Activated CD4-positive, alpha-beta T cell treated with anti-CD3 and anti-CD28 coated beads, Interleukin-2, amount 10 ng/mL, durations not matched to agents 24 days and 14 days (primary cell): ENCODE measurements at places on chromosomes 16 and 17.

- no peak for DNase-seq
- peak overlapping the region; percentile 29 for H3K27ac ChIP-seq
- H3K4me3 ChIP-seq: no peak overlapping the region
- H3K36me3 ChIP-seq: no peaks in the 10 kb centered on the region
These were observed 209.4 kb downstream of the SEC14L1 start for GRCh38 chr17:77349976-77350830.

DNA sequence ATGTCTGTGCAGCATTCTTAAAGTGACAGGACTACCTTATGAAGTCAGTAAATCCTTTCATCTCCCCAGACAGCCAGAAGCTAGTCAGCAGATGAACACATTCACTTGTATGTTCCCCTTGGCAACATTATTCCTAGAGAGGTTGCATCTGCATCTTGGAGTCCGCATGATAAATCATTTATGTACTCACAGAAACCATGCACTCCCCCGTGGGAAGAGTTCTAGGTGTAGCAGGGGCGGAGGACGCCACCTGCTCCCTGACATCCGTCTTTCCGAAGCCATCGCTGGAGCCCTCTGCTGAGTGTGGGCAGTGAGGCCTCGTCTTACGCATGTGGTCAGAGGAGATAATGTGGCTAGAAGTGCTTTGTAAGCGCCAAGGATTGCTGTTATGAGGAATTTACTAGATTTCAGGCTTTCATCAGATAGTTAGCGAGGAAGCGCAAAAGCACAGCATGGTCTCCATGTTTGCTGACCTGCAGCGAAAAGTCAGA lies 144.5 kb downstream of the RPTOR start:
- H3K4me1 ChIP-seq: peaks cover 26% of the 10 kb centered on the region
- no peak overlapping the region for H3K4me3 ChIP-seq
- peaks cover 23% of the 10 kb centered on the region for H3K36me3 ChIP-seq

GRCh38 chr17:39706921-39707337 lies 7.1 kb downstream of the ERBB2 start:
- DNase-seq: no peak
- H3K27ac ChIP-seq: peak overlapping the region; percentile 17
- no peaks in the 10 kb centered on the region for H3K36me3 ChIP-seq
- peaks cover 10% of the 10 kb centered on the region for H3K27me3 ChIP-seq
- peak overlapping the region; percentile 28 for H3K4me3 ChIP-seq
- H3K4me1 ChIP-seq: peaks cover 9% of the 10 kb centered on the region

- H3K27ac ChIP-seq: no peak overlapping the region
- peaks cover 24% of the 10 kb centered on the region for H3K27me3 ChIP-seq
- H3K4me1 ChIP-seq: no peaks in the 10 kb centered on the region
These were observed 73.2 kb downstream of the AIPL1 start for GRCh38 chr17:6361733-6362132.

GRCh38 chr17:58316260-58316960 lies 12.2 kb downstream of the TSPOAP1 start:
- no peak overlapping the region for H3K4me3 ChIP-seq
- peaks cover 10% of the 10 kb centered on the region for H3K4me1 ChIP-seq
- peaks cover 39% of the 10 kb centered on the region for H3K36me3 ChIP-seq
- H3K27ac ChIP-seq: no peak overlapping the region
- no peaks in the 10 kb centered on the region for H3K27me3 ChIP-seq

DNA sequence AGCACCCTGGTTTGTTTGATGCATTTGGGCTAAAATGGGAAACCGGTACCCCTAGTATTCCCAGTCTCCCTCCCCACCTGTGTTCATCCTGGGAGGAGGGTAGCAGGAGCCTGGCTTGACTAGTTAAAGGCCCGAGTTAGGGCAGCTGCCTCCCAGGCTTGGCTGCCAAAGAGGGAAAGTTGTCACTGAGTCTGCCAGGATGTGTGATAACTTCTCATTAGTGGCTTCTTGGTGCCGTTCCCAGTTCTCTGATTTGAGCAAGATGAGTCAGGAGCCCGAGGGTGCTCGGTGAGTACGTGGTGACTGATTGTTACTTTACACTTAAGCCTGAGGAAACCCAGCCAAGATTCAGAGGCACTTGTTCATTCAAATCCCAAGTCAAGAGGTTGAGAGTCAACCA lies 2.5 kb downstream of the KRT32 start:
- H3K4me1 ChIP-seq: no peaks in the 10 kb centered on the region
- peaks cover 5% of the 10 kb centered on the region for H3K27me3 ChIP-seq
- no peak for DNase-seq
- no peaks in the 10 kb centered on the region for H3K36me3 ChIP-seq

- H3K27me3 ChIP-seq: no peaks in the 10 kb centered on the region
- H3K4me3 ChIP-seq: no peak overlapping the region
- peaks cover 4% of the 10 kb centered on the region for H3K4me1 ChIP-seq
- no peak for DNase-seq
- no peak overlapping the region for H3K27ac ChIP-seq
These were observed 31.5 kb downstream of the RAB11FIP3 start for GRCh38 chr16:456891-457483.

- DNase-seq: no peak
- no peaks in the 10 kb centered on the region for H3K27me3 ChIP-seq
- no peak overlapping the region for H3K4me3 ChIP-seq
- no peaks in the 10 kb centered on the region for H3K4me1 ChIP-seq
- H3K27ac ChIP-seq: no peak overlapping the region
These were observed 891.8 kb upstream of the SOX9 start for GRCh38 chr17:71229070-71229469.

- no peak for DNase-seq
- H3K4me1 ChIP-seq: peaks cover 23% of the 10 kb centered on the region
- peaks cover 18% of the 10 kb centered on the region for H3K36me3 ChIP-seq
- H3K27me3 ChIP-seq: no peaks in the 10 kb centered on the region
These were observed 93.0 kb downstream of the ANKRD11 start for GRCh38 chr16:89397331-89397861.

- no peak overlapping the region for H3K27ac ChIP-seq
- H3K4me3 ChIP-seq: no peak overlapping the region
- no peak for DNase-seq
- peaks cover 6% of the 10 kb centered on the region for H3K27me3 ChIP-seq
- H3K4me1 ChIP-seq: no peaks in the 10 kb centered on the region
These were observed 15.7 kb upstream of the RNF43 start for GRCh38 chr17:58432806-58433573.

- H3K4me3 ChIP-seq: no peak overlapping the region
- H3K4me1 ChIP-seq: peaks cover 28% of the 10 kb centered on the region
- H3K36me3 ChIP-seq: peaks cover 9% of the 10 kb centered on the region
- H3K27me3 ChIP-seq: no peaks in the 10 kb centered on the region
These were observed 3.0 kb upstream of the QPRT start for GRCh38 chr16:29675811-29676643.

DNA sequence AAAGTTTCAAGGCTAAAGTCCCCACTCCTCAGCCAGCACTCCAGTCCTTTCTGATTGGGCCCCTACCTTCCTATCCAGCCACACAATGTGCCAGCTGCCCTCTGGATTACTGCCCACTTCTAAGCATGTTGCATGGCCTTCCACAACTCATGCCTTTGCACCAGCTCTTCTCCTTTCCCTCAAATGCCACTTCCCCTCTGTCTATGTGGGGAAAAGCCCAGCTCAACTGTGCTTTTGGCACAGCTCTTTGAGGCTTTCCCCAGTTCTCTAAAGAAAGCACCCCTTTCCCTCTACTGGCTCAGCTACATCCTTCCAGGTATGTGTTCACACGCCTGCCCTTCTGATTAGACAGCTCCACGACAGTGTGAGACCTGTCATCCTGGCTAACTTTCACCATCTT lies 18.5 kb downstream of the GTF3C1 start:
- no peaks in the 10 kb centered on the region for H3K27me3 ChIP-seq
- no peak for DNase-seq
- H3K27ac ChIP-seq: no peak overlapping the region

DNA sequence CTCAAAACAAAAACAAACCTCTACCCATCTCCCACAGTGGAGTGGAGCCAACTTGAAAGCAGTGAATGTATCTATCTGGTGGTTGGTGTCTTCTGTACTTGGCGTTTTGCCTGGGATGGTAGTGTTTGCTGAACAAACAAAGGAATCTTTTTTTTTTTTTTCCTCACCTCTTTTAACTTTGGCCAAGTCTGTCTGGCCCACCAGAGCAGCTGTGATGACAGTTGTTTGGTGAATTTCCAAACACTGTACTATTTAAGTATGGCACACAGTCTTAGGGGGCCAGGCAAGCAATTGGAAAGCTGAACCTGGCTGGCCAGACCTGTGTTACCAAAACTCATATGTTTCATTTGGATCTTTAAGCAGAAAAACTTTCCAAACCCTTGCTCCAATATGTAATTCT lies 101.8 kb upstream of the CDH13 start:
- no peaks in the 10 kb centered on the region for H3K27me3 ChIP-seq
- DNase-seq: no peak
- H3K4me1 ChIP-seq: no peaks in the 10 kb centered on the region
- no peak overlapping the region for H3K4me3 ChIP-seq
- no peak overlapping the region for H3K27ac ChIP-seq

DNA sequence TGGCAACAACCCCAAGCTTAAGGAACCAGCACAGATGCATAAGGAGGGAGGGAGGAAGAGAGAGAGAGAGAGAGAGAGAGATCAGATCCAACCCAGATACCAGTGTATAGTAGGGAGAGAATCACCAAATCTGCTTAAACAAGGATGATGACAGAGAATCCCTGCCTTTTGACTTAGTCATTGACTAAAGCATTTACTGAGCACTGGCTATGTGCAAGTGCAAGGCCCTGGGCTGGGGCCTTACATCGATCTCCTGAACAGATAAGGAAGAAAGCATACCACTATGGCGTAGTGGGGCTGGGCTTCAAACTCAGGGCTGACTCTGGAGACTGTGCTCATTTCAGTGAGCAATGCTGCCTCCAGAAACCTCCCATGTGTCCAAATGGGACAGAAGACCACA lies 15.8 kb downstream of the TSNAXIP1 start:
- no peaks in the 10 kb centered on the region for H3K4me1 ChIP-seq
- no peak overlapping the region for H3K4me3 ChIP-seq
- H3K36me3 ChIP-seq: peaks cover 5% of the 10 kb centered on the region
- H3K27ac ChIP-seq: no peak overlapping the region

DNA sequence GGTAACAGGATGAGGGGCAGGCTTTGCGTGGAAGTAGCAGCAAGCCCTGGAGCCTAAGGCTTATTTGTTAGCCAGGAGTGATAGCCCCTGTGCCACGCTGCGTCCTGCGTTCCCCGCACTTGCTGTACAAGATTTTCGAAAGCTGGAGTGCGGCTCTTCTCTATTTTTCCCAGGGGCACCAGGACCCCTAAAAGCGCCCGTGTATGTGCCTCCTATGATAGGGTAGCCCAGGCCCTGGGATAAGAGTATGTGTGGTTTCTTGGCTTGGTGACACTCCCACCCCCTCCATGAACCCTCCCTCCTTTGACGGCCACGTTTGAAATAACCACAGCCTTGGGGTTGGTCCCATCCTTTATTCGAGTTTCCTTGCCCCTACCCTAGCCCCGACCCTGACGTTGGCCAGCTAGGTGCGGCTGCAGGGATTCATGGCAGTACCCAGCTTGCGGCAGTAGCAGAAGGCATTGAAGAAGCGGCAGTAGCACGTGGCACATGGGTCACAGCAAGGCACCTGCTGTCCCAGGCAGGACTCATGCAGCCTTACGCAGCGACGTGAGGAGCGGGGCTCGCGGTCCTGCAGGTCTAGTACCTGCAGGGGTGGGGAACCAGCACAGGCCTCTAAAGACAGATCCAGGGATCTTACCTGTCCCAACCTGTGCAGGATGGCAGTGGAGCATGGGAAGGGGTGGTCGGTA lies 968 bp downstream of the AGRP start:
- DNase-seq: peak; percentile 64
- H3K27me3 ChIP-seq: no peaks in the 10 kb centered on the region
- peak overlapping the region; percentile 100 for H3K4me3 ChIP-seq
- peaks cover 4% of the 10 kb centered on the region for H3K36me3 ChIP-seq
- peaks cover 17% of the 10 kb centered on the region for H3K4me1 ChIP-seq

DNA sequence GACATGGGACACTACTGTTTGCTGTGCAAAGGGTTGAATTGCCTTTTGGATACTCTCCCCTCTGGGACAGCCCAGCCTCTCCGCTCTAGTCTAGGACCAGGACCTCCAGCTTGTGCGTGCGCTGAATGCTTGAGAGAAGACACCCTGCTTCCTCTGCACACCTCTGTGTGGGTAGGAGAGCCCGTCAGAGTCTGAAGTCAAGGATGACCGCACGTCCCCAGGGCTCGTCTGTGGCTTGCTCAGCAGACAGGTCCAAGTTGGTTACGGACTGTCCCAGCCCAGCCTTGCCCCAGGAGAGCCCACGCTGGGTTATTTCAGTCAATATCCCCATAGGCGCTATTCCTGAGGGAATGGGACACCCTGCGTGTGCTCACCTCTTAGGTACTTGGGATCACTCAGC lies 3.7 kb downstream of the C16orf89 start:
- DNase-seq: no peak
- H3K36me3 ChIP-seq: no peaks in the 10 kb centered on the region
- no peaks in the 10 kb centered on the region for H3K27me3 ChIP-seq
- no peak overlapping the region for H3K27ac ChIP-seq
- H3K4me3 ChIP-seq: no peak overlapping the region
- no peaks in the 10 kb centered on the region for H3K4me1 ChIP-seq

- no peak overlapping the region for H3K4me3 ChIP-seq
- peaks cover 4% of the 10 kb centered on the region for H3K4me1 ChIP-seq
- peaks cover 18% of the 10 kb centered on the region for H3K27me3 ChIP-seq
- DNase-seq: no peak
These were observed 131.0 kb upstream of the TNRC6C start for GRCh38 chr17:77827511-77827910.

- H3K4me1 ChIP-seq: peaks cover 56% of the 10 kb centered on the region
- peak overlapping the region; percentile 93 for H3K27ac ChIP-seq
- H3K4me3 ChIP-seq: peak overlapping the region; percentile 64
- H3K36me3 ChIP-seq: peaks cover 15% of the 10 kb centered on the region
These were observed 165.4 kb downstream of the PRKCA start for GRCh38 chr17:66467766-66468165.

DNA sequence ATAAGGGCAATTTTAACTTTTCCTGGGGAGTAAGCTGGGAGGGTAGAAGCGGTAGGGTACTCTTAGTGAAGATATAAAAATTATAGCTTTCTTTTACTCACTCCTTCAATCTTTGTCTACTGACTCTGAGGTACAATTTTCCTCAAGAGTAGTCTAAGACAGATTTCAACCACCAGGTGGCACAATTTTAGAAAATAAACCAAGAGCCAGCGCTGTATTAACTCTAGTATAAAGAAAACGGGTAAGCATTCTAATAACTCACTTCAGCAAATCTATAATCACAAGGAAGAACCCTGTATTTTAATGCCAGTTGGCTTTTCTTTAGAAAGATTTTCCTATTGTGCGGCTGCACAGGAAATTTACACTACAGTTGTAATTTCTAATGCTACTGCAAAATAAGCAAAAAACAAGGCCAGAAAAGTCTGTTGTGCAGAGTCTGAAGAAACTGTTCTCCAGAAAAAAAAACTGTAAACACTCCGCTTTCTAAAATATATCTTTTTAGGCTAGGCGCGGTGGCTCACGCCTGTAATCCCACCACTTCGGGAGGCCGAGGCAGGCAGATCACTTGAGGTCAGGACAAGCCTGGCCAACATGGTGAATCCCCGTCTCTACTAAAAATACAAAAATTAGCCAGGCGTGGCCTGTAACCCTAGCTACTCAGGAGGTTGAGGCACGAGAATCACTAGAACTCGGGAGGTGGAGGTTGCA lies 1.9 kb downstream of the CMC2 start:
- H3K4me3 ChIP-seq: peak overlapping the region; percentile 78
- no peaks in the 10 kb centered on the region for H3K27me3 ChIP-seq
- DNase-seq: peak; percentile 85
- peaks cover 50% of the 10 kb centered on the region for H3K4me1 ChIP-seq
- H3K27ac ChIP-seq: peak overlapping the region; percentile 98
- peaks cover 32% of the 10 kb centered on the region for H3K36me3 ChIP-seq

GRCh38 chr16:72743011-72743761 lies 304.7 kb downstream of the ZFHX3 start:
- DNase-seq: no peak
- H3K4me3 ChIP-seq: no peak overlapping the region
- no peaks in the 10 kb centered on the region for H3K4me1 ChIP-seq
- no peak overlapping the region for H3K27ac ChIP-seq
